Natural killer cell treated with Interleukin-12 subunit alpha and Interleukin-12 subunit beta and Interleukin-15 and Interleukin-18, amount 100 ng/mL, for 72 hours (primary cell): ENCODE measurements at places on chromosomes 12 and 14. TPM values are rescaled to one million over a fixed set of nuclear protein-coding genes. Genes with fewer than 3 reads are reported as not detected.

The CNPY2 gene
- total RNA-seq, result 132 TPM

The LETMD1 gene
- 46.5 TPM for total RNA-seq

The ZNF385A gene
- 1.1 TPM for total RNA-seq

The APOF gene
- not detected for total RNA-seq

The RAD9B gene
- total RNA-seq, result 0.62 TPM

The ENDOU gene
- total RNA-seq, result not detected

The LTBR gene
- total RNA-seq, result 3.9 TPM

GRCh38 chr12:57797933-57798332, 15.3 kb downstream of the TSFM start:
- peaks cover 34% of the 10 kb centered on the region for H3K36me3 ChIP-seq
- H3K27ac ChIP-seq, result no peak overlapping the region
- H3K4me1 ChIP-seq, result peaks cover 23% of the 10 kb centered on the region
- H3K27me3 ChIP-seq, result no peaks in the 10 kb centered on the region

GRCh38 chr12:50203691-50204090, 36.5 kb upstream of the CERS5 start:
- no peak overlapping the region for H3K27ac ChIP-seq
- no peaks in the 10 kb centered on the region for H3K4me1 ChIP-seq
- no peak overlapping the region for H3K4me3 ChIP-seq
- peaks cover 12% of the 10 kb centered on the region for H3K36me3 ChIP-seq
- no peaks in the 10 kb centered on the region for H3K27me3 ChIP-seq

DNA sequence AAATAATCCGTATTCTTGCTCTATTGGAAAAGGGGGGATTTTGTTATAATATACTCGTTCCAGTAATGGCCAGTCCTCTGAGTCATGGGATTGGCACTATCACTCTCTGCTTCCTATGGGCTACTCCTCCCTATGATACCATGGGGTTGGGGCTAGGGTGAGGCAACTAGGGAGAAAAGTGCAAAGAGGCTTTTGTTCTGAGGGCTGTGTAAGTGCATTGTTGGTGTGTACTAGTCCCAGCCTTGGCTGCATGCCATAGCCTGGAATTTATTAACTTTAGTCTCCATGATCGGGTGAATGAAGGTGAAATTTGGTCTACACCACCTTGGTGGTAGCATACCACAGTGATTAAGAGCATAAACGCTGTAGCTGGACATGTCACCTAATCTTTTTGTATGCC, 247.6 kb downstream of the RPAP3 start:
- H3K27me3 ChIP-seq, result peaks cover 22% of the 10 kb centered on the region
- no peak overlapping the region for H3K4me3 ChIP-seq
- no peak for DNase-seq
- no peak overlapping the region for H3K27ac ChIP-seq
- H3K36me3 ChIP-seq, result peaks cover 9% of the 10 kb centered on the region
- no peaks in the 10 kb centered on the region for H3K4me1 ChIP-seq

GRCh38 chr12:12534166-12534866, 28.3 kb downstream of the DUSP16 start:
- no peak overlapping the region for H3K4me3 ChIP-seq
- no peaks in the 10 kb centered on the region for H3K4me1 ChIP-seq

- H3K27ac ChIP-seq, result no peak overlapping the region
- no peak overlapping the region for H3K4me3 ChIP-seq
- no peak for DNase-seq
- peaks cover 8% of the 10 kb centered on the region for H3K4me1 ChIP-seq
- H3K27me3 ChIP-seq, result no peaks in the 10 kb centered on the region
These were observed 26.3 kb downstream of the TC2N start for GRCh38 chr14:91841065-91841464.

GRCh38 chr12:107318806-107319532, 225.6 kb upstream of the CRY1 start:
- peaks cover 33% of the 10 kb centered on the region for H3K4me1 ChIP-seq
- no peak for DNase-seq
- H3K4me3 ChIP-seq, result peak overlapping the region; percentile 87
- H3K27me3 ChIP-seq, result peaks cover 12% of the 10 kb centered on the region
- no peaks in the 10 kb centered on the region for H3K36me3 ChIP-seq

DNA sequence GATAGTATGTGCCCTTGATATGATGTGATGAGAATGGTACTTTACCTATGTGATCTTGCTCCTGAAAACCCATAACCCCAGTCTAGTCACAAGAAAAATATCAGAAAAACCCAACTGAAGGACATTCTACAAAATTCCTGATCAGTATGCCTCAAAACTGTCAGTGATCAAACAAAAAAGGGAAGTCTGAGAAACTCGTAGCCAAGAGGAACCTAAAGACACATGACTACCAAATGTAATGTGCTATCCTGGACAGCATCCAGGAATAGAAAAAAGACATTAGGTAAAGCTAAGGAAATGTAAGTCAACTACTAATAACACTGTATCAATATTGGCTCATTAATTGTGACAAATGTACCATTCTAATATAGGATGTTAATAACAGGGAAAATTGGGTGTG, 4.1 kb upstream of the WIF1 start:
- no peaks in the 10 kb centered on the region for H3K36me3 ChIP-seq
- no peak for DNase-seq
- H3K27ac ChIP-seq, result no peak overlapping the region
- H3K4me3 ChIP-seq, result no peak overlapping the region
- peaks cover 14% of the 10 kb centered on the region for H3K27me3 ChIP-seq

GRCh38 chr12:108017472-108018057, 111.5 kb upstream of the WSCD2 start:
- H3K27me3 ChIP-seq, result peaks cover 44% of the 10 kb centered on the region
- H3K4me1 ChIP-seq, result no peaks in the 10 kb centered on the region
- no peak for DNase-seq
- H3K36me3 ChIP-seq, result no peaks in the 10 kb centered on the region
